Fibroblast of skin of left biceps (primary cell): ENCODE measurements at places on chromosomes 5 and 9.

DNA sequence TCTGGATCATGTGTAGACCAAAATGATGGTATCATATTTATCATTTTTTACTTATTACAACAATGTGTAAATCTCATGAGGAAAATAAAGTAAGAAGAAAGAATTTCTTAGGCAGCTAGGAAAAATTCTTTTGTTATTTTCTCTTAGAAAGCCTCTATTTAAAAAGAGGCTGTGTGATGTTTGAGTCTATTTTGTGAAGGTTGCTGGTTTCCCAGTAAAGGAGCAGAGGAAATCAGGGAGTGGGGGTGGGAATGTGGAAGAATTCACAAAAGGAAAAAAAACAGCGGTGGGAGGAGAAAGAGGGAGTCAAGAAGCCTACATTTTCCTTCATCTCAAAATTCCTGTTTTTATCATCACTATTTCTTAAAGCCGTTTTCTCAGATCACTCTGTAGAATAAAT, 20.1 kb downstream of the PTCH1 start:
- DNase-seq, result no peak

DNA sequence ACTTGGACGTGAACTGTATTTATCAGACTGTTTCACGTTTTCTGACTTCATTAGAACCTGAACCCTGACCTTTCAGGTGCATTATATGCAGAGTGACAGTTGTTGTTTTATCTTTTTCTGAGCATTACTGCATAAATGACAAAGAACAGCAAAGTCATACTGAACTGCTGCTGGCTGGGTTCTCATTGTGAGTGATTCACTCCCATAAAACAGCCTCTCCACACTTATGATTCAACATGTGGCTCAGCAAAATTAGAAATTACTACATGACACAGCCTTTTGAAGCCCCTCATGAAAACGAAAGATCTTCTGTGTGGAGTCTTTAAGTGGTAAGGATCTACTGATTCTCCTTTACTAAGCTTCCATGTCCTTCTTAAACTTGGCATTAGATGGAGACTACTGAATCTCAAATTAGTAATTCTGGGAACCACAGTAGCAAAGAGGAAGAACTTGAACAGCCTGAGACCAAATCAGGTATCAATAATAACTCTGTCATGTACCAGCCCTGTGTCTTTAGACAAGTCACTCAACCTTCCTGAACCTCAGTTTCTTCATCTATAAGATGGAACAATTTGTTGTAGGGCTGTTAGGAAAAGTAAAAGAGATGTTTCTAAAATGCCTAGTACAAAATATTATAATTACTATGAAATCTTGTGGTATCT, 172.3 kb upstream of the GNA14 start:
- DNase-seq, result no peak

- peak; percentile 55 for DNase-seq
These were observed 477.8 kb downstream of the CCDC171 start for GRCh38 chr9:16030528-16031185.

DNA sequence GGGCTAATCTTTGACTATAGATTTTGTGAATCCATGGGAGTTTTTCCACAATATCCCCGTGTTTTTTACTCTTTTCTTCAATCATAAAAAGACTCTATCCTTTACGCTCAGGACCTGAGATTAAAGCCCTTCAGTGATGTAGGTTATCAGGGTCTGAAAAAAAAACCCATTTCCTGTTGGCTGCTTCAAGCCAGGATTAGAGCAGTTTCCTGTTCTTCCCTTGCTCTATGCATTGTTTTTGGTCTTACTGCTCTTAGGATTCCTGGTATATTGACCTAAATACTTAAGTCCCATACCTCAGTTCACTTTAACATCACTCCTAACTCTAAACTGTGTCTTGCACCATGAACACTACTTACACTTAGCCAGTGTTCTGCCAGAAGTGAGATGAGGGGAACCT, 319.3 kb upstream of the CHD1 start:
- DNase-seq, result no peak

DNA sequence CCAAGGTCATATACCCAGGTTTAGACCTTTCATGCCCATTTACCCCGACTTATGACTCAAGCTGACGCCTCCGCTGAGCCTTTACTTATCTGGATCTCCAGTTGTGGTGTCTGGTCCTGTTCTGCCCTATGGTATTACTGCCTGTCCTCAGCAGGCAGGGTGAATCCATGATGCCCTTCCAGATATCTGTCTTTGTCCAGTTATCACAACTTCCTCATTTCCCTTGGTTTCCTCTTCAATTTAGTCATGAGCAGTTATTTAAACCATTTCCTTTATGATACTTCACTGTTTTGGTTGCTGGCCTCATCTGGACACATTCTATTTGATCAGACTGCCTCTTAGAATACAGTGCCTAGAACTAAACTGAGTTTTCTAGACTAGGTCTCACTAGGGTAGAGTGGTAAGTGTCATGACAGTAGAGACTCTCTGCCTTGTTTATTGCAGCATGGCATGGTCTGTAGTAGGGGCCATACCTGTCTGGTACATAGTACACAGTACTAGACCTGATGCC, 93.3 kb downstream of the MELK start:
- no peak for DNase-seq

- no peak for DNase-seq
These were observed 141.8 kb downstream of the DMXL1 start for GRCh38 chr5:119212676-119213075.

- DNase-seq, result no peak
These were observed 31.4 kb downstream of the FANCC start for GRCh38 chr9:95286151-95286550.

- no peak for DNase-seq
These were observed 4.4 kb downstream of the ATP10B start for GRCh38 chr5:160847526-160848085.

DNA sequence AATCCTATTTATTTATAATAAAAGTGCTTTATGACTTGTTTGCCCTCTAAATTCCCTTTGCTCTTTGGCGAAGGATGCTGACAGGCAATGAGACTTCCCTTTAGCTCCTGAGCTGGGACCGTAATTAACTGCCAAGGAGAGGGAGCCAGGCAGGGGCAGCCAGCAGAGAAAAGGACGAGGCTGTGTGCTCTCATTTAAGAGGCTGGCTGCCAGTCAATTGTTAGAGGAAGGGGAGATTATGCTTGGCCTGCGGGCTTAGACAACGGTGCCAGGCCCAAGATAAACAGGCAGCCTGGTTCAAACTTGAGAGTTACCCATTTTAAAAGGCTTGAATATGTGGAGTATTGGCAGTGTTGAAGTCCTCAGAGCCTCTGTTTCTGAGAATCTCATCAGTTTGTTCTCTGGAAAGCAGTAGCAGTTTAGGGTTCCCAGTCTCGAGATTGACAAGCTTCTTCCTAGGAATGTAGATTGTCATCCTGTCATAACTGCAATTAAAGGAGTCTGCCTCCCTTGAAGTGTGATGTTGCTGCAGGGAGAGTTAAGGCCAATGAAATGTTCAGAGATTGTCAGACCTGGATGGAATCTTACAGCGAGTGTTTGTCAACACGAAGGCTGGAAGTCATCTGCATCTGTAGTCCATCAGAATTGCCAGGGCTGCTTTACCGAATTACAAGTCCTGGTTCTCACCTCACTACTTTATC, 113.2 kb downstream of the JAKMIP2 start:
- DNase-seq, result no peak

- DNase-seq, result no peak
These were observed 21.3 kb downstream of the CCDC69 start for GRCh38 chr5:151202381-151203139.

GRCh38 chr5:40571729-40572128, 108.0 kb upstream of the PTGER4 start:
- no peak for DNase-seq

DNA sequence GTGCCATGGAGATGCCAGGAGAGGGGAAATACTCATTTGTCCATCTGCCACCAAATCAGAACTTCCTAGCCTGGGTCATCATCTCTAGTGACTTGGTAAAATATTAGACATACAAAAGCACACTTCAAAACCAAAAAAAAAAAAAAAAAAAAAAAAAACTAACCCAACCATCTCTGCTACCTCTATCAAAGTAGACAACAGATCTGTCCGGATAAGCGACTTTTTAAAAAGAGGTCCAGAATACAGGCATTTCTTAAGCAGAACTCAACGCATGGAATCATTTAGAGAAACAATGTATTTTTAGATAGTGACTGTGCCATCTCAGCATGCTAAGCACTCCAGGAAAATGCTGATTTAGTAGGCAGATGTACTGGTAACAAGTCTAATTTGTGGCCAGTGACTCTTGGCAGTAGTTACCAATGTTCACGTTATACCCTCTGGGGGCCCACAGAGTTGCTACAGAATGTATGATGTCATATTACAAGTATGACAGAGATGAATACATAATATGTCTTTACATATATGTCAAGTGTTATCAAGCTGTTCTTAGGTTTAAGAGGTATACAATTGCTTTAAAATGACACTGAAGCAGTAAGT, 107.8 kb downstream of the SMIM23 start:
- DNase-seq, result peak; percentile 64

DNA sequence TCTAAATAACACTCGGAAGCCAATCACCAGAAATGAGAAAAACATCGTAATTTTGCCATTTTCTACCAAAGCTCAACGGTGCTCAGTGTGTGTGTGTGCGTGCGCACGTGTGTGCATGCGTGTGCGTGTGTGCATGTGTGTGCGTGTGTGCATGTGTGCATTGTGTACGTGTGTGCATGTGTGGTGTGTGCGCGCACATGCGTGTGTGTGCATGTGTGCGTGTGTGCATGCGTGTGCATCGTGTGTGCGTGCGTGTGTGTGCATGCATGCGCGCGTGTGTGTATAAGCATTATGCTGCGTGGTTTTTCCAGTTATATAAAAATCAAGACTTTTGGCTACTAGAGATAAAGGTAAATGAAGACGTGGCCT, 165.0 kb downstream of the DAB2IP start:
- DNase-seq, result no peak

DNA sequence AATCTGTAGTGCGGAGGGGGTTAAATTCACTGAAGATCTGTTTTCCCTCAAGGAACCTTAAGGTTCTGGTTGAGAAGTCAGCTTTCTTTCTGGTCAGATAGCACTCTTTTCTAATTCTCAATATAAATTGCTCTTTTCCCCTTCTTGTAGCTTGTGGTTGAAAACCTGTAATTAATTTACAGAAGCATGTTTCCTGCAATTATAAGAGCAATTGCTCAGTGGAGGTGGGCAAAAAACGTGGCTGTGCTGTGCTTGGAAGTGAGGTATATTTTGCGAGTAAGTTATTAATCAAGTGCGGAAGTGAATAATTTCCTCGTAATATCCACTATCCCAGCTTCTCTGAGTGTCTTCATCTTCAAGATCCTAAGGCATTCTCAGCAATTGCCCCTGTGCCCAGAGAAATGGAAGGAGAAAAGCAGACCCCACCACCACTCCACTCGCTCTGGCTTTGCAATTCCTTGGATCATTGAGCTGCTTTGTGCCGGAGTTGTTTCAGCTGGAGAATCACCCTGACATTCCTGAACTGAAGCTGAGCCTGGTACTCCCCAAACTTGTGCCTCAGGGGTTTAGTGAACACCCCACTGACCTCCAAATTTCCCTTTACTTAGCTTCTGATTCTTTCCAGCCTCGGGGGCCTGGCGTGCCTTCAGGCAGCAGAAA, 140.6 kb downstream of the LRRC70 start:
- no peak for DNase-seq

- DNase-seq, result no peak
These were observed 944 bp downstream of the ATOX1 start for GRCh38 chr5:151757233-151758140.

- no peak for DNase-seq
These were observed 421.7 kb upstream of the KIF2A start for GRCh38 chr5:61884252-61884855.

GRCh38 chr5:60207040-60207439, 313.5 kb upstream of the PDE4D start:
- DNase-seq, result no peak

DNA sequence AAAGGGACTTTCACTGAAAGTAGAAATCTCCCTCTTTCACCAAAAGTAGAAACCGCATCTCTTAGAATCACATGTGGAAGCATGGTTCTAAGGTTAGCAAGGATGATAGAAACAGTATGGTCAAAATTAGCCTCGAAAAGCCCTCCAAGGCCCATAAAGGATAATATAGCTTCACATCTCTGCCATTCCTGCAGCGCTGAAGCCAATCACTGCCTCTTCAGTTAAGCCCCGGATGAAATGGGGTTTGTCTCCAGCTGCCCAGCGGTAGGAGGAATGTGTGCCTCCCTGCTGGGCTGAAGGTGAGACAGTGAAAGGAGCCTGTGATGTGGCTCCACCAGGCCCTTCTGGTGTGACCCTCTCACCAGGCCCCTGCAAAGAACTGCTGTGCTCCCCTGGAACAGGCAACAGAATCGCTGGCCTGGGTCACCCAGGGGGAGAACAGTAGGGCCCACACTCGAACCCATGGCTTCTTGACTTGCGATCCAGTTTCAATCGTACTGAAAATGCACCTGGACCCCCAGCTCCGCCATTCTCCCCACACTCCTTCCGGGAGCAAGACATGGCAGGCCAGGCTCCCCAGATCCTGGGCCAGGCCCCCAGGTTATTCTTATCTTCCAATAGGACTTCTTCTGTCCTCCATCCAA, 47.2 kb downstream of the CAMK2A start:
- no peak for DNase-seq

DNA sequence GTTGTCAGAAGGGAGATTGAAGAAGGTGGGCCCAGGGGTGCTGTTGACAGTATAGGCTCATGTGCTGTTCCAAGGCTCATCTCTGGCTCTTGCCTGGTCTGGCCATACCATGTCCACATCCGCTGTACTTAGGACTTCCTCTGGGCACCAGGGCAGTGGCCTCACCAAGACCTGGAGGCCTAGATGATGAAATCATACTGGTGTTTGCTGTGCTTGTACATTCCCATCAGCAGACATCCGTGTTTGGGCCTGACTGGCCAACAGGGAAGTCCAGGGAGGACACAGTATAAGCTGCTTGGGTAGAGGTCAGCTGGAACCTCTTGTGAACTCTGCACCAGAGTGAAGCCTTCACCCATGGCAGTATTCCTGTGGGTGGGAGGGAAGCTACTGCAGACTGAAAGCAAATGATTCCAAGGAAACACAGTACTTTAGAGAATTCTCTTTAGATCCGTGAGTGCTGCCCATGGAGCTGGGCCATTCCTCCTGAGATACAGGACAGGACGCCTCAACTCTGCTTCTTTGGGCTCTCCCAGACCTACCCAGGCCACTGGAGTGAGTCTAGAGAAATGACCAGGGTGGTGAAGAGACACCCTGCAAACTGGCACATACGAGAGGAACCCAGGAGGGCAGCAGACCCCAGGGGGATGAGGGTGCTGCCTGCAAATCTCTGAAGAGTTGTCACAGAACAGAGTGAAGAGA, 22.5 kb downstream of the POLR1E start:
- DNase-seq, result no peak
